Adrenal gland (tissue), 19 donors: ENCODE measurements at places on chromosomes 12 and 14. TPM values are rescaled to one million over a fixed set of nuclear protein-coding genes. Genes with fewer than 3 reads are reported as not detected.

DNA sequence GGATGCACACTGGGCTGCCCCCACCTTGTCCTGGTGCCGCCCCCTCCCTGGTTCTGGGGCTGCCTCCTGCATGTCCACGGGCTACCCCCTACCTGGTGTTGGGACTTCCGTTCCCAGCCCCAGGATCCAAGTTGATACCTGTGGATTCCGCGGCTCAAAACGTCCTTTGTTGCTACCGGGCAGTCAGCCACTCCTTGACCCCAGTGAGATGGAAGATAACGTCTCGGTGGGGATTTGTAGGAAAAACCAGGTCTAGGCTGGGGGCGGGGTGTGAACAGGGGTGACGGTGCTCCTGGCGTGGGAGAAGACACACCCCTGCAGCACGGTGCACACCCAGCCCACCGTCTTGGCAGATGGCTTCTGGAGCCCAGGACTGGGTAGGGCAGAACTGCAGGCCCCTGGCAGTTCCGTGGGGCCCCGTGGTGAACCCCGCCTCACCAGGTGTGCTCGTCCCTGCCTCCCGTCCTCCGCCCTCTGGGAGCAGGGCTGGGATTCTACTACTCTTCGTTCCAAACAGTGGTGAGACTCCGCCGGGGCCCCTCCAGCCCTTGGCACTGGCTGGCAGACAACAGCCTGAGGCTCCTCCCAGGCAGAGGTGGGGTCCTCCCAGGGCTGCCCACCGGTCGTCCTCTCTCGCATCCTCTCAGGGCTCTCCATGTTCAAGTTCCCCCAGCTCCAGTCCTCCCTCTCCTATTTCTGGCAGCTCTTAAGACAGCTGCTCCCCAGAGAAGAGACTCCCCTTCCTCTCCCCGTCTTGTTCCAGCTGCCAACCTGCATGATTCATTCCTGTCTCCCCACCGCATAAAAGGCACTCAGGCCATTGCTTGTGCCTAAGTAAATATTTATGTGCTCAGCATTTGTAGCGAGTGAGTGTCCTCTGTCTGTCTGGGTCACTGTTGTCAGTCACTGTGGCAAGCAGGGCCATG is 75.5 kb downstream of the FBXL14 start:
- no peak for DNase-seq

DNA sequence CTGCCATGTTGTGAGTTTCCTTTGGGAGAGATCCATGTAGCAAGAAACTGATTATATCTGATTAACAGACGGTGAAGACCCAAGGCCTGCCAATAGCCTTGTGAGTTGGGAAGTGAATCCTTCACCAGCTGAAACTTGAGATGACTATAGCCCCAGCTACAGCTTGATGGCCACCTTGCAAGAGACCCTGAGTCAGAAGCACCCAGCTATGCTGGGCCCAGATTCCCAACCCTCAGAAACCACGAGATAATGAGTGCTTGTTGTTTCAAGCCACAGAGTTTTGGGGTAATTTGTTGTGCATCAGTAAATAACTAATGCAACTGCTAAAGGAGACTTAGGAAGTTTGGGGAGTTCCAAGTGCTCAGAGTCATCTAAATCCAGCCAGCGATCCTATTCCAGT is 80.3 kb downstream of the AVPR1A start:
- no peak for DNase-seq

The DDN gene
- total RNA-seq: 0.65 TPM

DNA sequence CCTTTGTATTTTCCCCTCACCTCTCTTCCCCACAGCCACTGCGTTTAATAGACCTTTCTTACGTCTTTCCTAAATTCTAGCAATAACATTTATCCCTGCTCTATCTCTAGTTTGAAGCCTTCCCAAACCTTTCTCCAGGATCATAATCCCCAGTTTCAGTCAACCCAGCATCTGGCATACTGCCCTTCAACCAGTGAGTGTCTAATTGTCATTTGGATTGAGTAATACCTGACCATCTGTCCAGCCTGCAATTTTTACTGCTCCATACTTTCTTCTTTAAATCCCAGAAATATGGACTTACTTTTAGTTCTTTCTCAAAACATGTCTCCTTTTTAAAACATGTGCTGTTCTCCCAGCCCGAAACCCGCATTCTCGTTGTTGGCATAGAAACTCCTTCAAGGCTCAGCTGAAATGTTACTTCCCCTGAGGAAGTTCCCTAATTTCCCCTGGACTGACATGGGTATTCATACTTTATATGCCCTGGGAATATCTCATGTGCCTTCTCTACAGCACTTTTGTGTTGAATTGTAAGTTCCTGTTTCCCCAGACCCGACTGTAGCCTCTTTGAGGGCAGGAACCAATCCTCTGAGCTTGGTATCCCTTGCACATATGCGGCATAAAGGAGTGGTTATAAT is 65.1 kb upstream of the ETV6 start:
- DNase-seq: no peak

DNA sequence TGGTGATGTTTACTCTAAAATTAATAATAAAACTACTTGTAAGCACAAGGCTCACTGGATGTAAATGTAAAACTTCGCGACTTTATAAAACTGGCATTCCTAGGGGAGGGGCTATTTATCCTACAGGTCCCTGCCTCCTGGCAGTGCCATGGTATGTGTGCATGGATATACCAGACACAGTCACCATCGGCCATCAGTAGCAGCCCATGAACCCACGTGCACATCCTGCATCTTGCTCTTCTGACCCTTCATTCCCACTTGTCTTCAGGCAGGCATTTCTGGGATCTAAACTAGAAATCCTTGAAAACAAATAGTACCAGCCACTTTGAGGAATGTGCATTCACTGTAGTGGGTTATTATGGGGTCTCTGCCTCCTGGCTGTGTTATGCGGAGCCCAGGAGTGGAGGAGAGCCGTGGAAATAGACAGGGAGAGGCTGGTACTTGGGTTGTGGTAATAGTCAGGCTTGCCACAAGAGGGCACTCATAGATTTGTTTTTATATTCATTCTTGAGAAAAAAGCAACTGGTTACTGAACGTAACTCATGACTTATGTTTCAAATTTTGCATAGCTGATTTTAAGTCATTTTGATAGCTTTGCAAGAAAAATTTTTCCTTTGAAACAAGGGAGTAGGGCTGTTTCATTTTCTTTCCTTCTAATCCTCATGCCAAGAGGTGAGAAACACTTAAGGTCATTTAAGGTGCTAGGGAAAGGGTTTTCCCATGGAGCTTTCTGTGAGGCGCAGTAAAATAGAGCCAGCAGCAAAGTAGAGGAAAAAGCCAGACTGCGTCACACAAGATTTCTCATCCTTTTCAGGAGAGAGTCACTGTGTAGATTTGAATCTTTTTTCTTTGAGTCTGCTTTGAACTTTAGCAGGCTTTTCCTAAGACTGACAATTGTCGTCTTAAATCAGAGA is 17.4 kb upstream of the GALNT16 start:
- DNase-seq: peak; percentile 67

The TMPRSS12 gene
- total RNA-seq: not detected

GRCh38 chr14:102370305-102370809 is 7.6 kb downstream of the TECPR2 start:
- no peak for DNase-seq

- DNase-seq: no peak
Observed at GRCh38 chr14:101109981-101110728, 206.6 kb upstream of the RTL1 start.

DNA sequence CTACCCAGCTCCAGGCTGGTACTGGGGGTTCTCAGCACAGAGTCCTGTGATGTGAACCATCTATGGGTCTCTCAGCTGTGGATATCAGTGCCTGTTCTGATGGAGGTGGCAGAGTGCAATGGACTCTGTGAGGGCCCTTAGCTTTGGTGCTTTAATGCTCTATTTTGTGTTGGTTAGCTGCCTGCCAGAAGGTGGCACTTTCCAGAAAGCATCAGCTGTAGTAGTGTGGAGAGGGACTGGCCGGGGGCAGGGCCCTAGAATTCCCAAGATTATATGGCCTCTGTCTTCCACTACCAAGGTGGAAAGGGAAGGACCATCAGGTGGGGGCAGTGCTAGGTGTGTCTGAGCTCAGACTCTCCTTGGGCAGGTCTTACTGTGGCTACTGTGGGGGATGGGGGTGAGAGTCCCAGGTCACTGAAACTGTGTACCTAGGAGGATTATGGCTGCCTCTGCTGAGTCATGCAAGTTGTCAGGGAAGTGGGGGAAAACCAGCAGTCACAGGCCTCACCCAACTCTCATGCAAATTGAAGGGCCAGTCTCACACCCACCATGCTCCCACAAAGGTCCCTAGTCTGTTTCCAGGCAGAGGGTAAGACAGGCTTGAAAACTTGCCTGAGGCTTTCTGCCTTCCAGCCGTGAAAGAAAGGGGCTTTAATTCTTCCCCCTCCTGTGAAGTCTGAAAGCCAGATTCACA is 878.1 kb downstream of the C12orf50 start:
- DNase-seq: no peak

DNA sequence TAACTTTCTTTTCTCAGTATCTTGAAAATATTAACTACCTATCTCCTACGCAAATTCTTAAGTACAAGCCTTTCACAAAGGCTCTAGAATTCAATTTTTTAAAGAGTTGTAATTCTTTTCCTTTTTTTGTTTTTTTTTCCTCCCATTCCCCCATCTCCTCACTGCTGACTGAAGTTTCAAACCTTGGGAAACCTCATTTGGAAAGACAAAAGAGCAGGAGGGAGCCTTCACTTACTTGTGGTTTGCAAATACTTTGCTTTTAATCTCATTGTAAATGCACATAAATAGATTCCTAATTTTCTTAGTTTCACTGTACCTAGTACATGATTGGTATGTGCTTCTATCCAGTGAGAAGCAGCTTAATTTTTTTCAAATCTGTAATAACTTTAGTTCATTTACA is 15.8 kb upstream of the PTGDR start:
- no peak for DNase-seq
